Stimulated activated CD8-positive, alpha-beta memory T cell treated with anti-CD3 and anti-CD28 coated beads, Interleukin-4, amount 100 ng/mL, for 48 hours (primary cell): ENCODE measurements at places on chromosomes 11 and 22.
A peak's percentile ranks its signal among the peaks of the same experiment; 100 is the strongest.

DNA sequence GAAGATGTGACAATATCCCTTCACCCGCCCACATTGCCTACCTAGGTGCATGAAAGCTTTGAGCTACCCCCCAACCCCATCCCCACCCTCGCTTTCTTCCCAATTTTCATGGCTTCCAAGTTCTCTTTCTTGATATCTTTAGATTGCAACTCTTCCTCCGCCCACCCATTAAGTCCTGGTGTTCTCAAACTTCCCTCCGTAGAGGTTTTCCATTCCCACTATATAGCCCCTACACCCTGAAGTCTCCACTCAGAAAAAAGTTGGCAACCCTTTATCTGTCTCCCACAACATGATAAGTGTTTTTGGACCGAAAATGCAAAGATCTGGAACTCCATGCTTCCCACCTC is 572 bp downstream of the ZNF70 start:
- DNase-seq: no peak

GRCh38 chr22:22901578-22902218 is 14.1 kb downstream of the IGLL5 start:
- no peak for DNase-seq

DNA sequence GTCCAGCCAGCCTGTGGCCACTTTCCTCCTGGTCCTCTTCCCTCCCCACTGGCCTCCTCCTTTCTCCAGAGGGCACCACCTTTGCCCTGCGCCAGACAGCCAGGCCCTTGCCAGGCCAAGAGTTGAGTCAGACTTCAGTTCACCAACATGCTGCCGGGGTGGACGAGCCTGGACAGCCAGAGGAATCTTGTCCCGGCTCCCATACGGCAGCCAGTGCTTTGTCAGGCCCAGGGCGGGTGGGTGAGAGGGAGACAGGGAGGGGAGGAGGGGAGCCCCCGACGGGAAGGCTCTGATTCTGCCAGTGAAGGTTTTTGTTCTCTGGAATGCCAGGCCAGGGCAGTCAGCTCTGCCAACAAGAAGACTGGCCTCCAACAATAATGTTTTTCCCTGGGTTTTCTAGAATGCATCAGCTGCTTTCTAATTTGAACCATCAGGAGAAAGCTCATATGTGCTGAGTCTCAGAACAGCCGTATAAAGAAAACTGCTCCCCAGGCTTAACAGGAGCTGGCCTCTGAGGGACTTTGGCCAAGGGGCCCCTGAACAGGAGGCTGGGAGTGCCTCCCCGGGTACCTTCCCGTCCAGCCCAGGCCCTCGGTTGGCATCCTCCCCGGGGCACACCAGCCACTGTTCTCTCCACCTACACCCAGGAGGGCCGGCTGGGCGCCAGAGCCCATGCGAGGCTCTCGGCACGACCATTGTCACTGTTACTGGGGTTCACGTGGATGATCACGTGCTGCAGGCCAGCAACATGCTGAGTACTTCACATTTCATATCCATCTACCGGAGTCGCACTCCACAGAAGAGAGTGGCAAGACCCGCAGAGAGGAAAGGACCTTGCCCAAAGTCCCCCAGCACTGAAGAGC is 28.6 kb downstream of the LIF start:
- no peak for DNase-seq

DNA sequence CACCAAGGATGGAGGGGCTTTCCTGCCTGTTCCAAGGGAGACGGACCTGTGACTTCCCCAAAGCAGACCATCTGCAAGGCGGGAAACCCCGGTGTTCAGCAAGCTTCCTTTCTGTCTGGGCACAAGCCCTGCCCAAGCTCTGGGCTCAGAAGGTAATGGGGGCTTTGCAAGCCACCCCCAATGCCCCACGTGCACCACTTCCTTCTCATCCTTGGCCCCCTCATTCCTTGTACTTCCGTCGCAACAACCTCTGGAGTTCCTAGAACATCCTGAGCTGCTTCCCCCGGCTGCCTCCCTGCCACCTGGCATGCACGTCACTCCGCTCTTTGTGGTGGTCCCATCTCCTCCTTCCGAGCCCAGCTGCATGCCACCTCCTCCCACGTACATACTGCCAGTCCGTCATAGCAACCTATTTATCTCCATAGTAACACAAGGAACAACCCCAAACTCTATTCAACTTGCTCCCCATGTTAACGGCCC is 3.9 kb downstream of the MYEOV start:
- peak; percentile 58 for DNase-seq

DNA sequence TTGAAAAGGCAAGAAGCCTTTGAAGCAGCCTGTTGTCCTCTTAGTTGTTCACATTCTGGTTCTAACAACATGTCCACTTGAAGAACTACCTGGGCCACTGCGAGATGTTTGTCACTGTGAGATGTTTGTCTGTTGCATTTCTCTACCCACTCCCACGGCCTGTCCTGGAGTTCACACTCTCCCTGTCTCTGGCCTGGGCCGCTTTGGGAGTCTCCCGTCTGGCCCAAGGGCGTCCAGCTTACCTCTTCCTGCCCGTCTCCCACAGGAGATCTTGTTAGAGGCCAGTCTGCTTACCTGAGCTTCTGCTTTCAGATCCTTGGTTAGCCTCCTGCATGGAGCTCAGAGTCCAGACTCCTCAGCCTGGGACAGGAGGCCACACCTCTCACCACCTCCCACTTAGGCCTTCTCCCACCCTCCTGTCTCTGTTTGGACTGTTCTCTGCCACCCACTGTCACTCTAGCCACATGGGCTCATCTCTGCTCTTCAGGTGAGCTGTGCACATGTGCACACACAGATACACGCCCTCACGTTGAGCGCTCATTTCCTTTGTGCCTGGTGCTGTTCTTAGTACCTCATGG is 66.0 kb downstream of the TBC1D22A start:
- no peak for DNase-seq

GRCh38 chr11:66314561-66315497 is 2.0 kb downstream of the CD248 start:
- no peak for DNase-seq

DNA sequence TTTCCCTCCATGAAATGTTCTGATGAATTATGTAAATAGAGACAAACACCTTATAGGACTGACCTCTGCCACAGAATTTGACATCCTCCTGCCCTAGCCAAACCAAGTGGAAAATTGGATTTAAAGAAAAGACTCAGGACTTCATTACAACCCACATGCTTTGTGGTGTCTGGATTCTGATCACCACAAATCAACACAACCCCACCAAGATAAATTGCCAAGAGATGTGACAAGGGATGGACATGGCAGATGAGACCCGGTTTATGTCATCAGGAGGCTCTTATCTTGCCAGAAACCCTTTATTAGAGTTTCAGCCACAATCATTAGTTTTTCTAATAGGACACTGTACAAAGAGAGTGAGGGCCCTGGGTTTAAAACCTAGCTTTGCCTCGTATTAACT is 57.9 kb upstream of the SLC6A5 start:
- DNase-seq: no peak

DNA sequence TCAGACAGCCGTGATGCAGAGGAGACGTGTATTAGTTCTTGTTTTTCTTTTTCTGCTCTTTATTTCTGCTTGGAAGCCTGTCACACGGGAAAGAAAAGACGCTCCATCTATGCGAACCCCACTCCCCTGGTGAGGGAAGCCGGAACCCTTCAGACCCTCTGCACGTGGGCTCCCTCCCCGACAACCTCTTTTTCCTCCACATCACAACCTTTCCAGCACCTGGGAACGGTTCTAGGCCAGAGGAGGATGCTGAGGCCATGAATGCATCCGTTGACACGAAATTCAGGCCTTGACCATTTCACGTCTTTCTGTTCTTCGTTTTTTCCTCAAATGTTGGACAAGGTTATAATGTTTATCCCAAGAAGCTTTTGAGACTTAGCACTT is 85.3 kb upstream of the WNT7B start:
- DNase-seq: no peak

DNA sequence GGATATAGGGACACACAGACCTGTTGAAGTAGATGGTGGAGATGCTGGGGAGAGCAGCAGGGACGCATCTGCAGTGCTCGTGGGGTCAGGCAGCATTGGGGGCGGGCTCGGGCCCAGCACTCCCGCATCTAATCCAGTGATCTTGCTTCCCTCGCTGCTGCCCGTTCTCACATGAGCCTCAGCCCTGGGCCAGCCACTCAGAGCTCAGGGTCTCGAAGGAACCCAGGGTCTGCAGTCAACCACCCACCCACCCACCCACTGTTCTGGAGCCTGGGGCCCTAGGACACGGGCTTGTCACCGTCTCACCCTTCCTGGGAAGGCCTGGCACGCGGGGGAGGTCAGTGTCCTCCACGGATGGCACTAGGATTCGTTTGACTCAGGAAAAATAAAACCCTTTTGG is 406.0 kb downstream of the TBC1D22A start:
- DNase-seq: no peak

DNA sequence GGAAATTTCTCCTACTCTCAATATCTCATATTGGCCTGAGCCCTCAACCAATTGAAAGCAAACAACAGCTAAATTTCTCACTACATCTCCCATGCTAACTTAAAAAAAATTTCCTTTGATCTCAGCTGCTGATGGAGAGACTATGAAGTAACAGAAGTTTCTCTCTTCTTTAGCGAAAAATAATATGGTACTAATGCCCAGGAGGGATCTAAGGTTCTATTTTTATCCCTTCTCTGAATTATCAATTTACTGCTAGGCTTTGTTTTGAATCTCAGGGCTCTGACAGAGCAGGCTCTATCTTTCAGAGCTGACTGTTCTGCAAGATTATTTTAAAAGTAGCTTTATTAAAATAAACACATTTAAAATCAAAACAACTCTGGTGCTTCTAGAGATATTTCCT is 558.6 kb downstream of the KCNA4 start:
- DNase-seq: no peak

DNA sequence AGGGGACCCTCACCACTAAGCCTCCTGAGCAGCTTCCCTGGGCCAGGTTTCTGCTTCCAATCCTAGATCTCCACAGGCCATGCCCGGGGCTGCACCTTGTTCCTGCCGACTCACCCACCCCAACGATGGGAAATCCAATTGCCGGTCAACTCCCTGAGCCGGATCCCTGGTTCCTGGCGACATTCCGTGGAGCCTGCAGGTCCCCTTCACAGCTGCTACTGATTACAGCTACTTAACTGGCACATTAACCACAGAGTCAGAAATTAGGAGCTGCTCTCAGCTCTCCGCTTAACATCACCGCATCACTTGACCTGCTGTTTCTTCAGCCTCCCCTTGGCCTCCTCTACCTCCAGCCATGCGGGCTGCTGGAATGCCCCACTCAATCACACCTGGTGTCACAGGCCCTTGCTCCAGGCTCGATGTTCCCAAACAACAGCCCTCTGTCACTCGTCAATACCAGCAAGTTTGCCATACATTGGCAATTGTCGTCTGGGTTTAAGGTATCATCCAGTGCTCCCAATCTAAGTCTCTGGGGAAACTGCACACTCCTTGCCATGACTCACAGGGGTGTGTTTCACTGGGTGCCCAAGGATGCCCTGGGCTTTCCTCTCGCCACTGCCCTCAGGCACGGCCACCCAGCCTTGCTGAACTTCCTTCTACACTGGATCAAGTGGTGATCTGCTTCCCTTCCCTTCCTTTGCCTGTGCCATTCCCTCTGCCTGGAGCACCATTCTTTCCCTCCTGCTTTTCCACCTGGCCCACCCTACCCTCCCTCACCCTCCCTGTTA is 181.0 kb downstream of the MN1 start:
- no peak for DNase-seq

GRCh38 chr11:22734628-22735345 is 68.4 kb downstream of the GAS2 start:
- no peak for DNase-seq

DNA sequence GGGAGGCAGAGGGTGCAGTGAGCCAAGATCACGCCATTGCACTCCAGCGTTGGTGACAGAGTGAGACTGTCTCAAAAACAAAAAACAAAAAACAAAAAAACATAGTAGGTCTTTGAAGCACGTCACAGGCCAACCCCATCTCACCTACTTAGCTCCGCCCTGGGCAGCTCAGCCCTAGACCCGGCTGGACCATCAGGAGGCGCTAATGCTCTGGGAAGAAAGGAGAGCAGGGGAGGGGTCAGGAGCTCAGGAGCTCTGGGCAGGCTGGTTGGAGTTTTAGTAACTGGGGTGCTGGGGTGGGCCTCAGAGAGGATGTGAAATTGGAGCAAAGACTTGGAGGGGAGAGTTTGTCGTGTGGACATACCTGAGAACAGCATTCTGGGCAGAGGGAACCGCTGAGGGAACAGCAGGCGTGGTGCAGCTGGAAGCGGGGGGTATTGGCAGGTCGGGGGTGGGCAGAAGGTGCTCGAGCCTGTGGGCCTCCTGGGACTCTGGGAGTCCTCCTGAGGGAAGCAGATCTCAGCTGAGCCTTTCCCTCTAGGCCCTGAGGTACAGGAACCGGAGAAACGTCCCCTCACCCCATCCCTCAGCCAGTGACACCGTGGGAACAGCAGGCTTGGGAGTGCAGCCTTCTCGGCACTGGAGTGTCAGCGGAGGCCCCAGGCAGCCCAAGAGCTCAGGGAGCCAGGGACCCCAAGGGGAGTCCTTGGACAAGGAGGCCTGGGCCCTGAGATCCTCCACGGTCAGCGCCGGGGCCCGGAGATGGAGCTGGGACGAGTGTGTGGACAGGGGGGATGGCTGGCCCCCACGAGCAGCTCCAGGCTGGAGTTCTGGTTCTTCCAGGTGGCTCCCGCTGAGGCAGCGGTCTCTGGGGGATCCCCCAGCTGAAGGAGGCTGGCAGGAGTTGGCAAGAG is 2.2 kb upstream of the RPS6KA4 start:
- DNase-seq: peak; percentile 70

- peak; percentile 29 for DNase-seq
Measured at GRCh38 chr11:70490208-70490607, 91.9 kb downstream of the CTTN start.

GRCh38 chr22:22384267-22384666 is 124.3 kb downstream of the ZNF280B start:
- no peak for DNase-seq

- DNase-seq: no peak
Measured at GRCh38 chr11:74721479-74721835, 9.8 kb downstream of the CHRDL2 start.

DNA sequence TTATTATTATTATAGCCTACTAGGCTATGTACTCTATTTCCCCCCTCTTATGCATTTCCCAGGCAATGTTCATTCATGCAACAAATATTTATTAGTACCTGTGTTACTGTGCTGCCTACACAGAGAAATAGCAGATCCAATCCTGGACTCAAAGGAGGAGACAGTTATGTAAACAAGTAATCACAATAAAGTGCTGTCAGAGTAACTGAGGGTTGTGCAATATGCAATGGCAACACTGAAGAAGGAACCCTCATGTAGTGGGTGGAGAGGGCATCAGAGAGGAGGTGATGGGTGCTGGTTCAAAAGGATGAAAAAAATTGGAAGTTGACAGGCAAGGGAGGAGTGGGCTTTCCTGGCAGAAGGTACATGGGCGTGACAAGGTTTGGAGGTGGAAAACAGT is 886 bp upstream of the P4HA3 start:
- no peak for DNase-seq

GRCh38 chr11:110828086-110828485 is 115.8 kb upstream of the ARHGAP20 start:
- no peak for DNase-seq
